ENCODE measurements at places on chromosomes 1 and 21.

DNA sequence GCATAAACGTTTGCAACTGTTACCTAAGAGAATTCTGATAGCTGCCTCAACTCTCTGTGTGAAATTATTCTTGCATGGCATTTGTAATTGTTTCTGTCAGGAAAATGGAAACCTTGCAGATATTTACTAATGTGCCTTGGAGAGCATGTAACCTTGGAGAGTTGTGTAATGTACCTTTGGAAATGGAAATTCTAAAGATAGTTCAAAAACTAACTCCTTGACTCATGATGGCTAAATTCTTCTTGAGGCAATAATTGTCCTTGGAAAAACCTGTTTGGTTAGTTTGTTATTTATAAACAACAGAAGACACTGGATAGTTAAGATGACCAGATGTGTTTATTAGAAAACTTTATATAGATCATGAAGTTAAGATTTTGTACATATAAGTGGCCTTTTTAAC is 1033.8 kb downstream of the PLA2G4A start:
- DNase-seq, result no peak

DNA sequence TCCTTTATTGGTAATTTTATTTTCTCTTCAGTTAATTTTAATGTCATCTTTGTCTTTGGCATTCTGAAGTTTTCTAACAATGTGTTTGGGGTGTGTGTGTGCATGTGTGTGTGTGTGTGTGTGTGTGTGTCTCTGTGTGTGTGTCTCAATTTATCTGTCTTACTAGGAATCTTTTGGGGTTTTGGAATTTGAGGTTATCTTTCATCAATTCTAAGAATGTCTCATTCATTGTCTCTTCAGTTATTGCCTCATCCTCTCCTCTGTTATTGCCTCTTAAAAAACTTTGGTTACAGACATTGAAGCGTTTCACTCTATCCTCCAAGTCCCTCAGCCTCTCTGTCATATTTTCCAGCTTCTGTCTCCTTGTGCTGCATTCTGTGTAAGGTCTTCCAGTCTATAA is 18.1 kb upstream of the SAMD13 start:
- DNase-seq, result no peak

- no peak for DNase-seq
These were observed 30.6 kb upstream of the ATG4C start for GRCh38 chr1:62753031-62753965.

DNA sequence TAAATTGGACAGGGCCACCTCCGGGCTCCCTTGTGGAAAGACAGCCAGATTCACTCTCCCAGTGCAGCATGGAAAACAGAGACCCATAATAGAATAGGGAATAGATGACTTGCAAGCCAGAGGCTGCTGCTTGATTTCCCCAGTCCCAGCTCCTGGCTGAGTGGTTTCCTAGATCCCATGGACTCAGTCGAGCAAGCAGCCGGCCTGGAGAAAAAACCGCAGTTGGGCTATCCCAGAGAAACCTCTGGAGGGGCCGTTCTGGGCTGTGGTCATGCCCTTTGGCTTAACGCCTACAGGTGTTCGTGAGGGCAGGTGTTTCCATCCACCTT is 61.7 kb downstream of the ELK4 start:
- DNase-seq, result no peak

GRCh38 chr21:46386734-46387088 is 62.8 kb downstream of the PCNT start:
- no peak for DNase-seq

DNA sequence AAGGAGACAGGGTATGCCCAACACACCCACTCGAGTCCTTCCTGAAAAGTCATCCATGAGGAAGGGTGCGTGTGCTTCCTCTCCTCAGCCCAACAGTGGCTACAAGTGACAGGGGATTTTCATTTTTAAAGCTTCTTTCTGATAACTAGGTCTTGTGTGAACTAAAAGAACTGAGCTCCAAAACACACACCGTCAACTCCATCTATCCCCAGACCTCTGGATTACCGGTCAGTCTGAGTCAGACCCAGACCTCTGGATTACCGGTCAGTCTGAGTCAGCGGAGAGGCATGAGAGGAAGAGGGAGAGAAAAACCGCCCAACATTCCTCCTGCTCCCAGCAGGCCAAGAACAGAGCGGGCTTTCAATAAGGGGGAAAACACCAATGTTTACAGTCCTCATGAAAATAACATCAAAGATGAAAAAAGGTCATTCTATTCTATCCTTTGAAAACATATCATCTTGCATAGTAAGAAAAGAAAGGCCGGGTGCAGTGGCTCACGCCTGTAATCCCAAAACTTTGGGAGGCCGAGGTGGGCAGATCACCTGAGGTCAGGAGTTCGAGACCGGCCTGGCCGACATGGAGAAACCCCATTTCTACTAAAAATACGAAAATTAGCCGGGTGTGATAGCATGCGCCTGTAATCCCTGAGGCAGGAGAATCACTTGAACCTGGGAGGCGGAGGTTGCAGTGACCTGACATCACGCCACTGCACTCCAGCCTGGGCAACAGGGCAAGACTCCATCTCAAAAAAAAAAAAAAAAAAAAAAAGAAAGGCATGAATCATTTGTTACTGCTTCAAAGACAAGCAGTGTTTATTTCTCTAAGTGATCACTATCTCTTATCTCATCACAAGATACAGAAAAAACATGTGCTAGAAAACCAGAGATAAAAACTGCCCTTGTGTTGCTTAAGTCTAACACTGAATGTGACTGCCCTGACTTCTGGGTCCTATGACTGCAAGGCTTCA is 3.4 kb downstream of the PTTG1IP start:
- no peak for DNase-seq

GRCh38 chr1:240070188-240070587 is 21.5 kb upstream of the FMN2 start:
- no peak for DNase-seq

- no peak for DNase-seq
These were observed 238.5 kb downstream of the LTN1 start for GRCh38 chr21:28754127-28754611.

- no peak for DNase-seq
These were observed 33.8 kb upstream of the ID3 start for GRCh38 chr1:23593042-23593521.

DNA sequence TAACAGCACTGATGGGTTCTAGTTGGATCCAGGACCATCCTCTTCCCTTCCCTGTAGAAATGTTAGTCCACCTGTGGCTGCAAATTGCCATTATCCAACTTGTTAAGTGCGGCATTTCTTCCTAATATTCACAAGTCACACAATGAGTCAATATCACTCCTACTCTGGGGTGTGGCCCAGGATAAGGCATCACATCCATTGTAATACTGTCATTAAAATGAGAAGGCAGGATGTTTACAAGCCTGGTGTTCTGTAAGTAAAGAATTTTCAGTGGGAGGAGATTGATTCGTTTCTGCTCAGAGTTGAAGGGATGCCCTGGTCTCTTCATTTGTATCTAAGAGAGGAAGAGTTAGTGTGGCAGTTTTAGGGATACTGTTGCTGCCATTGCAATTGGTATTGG is 18.1 kb upstream of the ARHGAP29 start:
- no peak for DNase-seq

DNA sequence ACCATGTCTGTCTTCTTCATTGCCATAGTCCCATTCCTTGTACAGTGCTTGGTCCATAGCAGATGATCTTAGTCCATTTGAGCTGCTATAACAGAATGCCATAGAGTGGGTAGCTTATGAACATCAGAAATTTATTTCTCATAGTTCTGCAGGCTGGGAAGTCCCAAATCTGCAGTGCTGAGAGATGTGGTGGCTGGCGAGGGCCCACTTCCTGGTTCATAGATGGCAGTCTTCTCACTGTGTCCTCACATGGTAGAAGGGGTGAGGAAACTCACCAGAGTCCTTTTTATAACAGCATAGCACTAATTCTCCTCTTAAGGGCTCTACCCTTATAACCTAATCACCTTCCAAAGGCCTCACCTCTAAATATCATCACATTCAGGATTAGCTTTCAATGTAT is 23.1 kb upstream of the RAP1A start:
- DNase-seq, result peak; percentile 60

- DNase-seq, result no peak
These were observed 15.1 kb downstream of the POU3F1 start for GRCh38 chr1:38031513-38031866.

GRCh38 chr1:2801046-2801445 is 447 bp downstream of the TTC34 start:
- no peak for DNase-seq

DNA sequence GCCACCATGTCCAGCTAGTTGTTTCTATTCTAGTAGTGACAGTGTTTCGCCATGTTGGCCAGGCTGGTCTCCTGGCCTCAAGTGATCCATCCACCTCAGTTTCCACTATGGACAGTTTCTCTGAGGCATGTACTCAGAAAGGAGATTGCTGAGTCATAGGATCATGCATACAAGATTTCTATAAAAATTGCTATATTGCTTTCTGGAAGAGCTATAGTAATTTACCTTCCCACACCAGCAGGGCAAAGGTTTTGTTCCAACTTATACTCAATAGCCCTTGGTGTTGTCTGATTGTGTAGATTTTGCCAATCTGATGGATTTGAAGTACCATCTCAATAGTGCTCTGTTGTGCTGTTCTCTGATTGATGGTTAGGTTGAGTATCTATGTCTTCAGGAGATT is 15.6 kb upstream of the ATP1A1 start:
- no peak for DNase-seq

- DNase-seq, result no peak
These were observed 256.1 kb upstream of the DPYD start for GRCh38 chr1:98176936-98177335.

DNA sequence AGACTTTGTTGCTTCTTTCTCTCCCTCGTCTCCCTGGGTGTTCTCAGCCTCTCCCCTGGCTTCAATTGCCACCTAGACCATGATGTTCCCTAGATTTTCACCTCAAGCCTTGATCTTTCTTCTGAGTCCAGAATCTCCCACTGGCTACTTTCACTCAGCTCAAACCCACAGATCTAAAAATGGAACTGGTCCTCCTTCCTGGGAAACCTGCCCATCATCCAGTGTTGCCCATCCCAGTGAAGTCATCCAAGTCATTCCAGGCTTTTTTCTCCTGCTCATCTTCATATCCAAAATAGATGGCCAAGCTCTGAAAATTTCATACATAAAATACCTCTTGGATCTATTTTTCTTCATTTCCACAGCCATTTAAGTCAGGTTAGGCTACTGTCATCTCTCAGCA is 347.4 kb downstream of the KCNH1 start:
- no peak for DNase-seq

GRCh38 chr1:36884801-36885200 is 149.5 kb downstream of the GRIK3 start:
- DNase-seq, result peak; percentile 0

DNA sequence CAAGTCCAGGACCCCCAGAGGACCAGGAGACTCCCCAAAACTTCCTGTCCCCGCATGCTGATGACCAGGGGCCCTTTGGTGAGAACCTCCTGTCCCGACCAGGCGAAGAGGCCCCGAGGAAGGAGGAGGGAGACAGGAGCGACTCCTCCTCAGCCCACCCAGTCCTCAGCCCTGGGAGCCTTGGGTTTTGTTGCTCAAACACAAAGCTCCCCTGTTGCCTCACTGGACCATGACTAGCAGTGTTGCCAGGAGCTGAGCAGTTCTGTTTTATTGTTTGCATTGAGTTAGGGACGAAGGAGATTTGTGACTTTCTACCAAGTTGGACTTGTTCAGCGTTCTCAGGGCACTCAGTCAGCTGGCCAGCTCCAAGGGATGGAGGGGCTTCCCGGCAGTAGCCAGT is 10.0 kb downstream of the UMODL1 start:
- no peak for DNase-seq

DNA sequence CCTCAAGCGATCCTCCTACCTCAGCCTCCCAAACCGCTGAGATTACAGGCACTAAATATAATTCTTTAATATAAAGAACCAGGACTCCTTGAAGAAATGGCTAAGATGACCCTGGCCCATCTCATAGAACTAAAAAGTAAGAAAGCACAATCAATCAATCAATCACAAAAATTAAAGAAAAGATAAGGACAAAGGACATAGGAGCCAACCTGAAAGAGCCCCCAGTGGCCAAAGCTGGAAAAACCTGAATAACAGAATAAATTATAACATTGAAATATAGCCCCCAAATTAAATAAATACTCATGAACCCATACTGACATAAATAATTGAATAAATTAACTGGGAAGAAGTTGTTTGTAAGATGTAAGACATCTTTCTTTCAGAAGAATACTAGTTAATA is 8.9 kb downstream of the NUP210L start:
- no peak for DNase-seq

GRCh38 chr1:13584876-13585611 is 1.4 kb downstream of the PDPN start:
- DNase-seq, result no peak

DNA sequence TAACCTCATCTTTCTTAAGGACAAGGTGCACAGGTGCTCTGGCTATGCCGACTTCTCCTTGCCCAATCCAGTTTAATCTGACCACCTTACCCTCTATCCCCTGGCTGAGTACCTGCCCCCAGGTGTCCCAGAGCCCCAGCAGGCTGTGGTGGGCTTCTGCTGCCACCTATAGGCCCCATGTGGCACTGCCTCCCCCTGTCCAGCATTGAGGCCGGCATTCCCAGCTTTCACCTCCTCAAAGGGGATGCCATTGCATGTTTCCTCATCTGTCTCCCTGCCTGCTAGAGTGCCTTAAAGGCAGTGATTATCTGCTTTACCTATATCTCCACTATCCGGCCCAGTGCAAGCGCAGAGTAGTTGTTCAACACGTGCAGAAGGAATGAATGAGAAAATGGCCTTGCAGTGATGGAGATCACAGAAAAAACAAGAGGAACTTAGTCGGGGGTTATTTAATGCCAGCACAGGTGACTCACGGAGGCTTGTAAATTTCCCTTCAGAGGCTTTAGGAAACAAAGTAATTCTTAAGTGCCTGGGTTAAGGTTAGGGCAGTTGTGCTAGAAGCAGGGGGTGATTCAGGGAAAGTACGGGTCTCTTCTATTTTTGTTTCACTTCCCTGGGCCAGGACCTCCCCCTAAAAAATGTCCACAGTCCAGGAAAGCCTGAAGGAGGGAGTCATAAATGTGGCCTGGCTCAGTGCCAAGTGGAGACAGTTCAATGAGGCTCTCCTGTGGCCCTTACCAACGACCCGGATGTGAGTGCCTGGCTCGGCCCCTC is 131.8 kb upstream of the NGF start:
- DNase-seq, result peak; percentile 17

DNA sequence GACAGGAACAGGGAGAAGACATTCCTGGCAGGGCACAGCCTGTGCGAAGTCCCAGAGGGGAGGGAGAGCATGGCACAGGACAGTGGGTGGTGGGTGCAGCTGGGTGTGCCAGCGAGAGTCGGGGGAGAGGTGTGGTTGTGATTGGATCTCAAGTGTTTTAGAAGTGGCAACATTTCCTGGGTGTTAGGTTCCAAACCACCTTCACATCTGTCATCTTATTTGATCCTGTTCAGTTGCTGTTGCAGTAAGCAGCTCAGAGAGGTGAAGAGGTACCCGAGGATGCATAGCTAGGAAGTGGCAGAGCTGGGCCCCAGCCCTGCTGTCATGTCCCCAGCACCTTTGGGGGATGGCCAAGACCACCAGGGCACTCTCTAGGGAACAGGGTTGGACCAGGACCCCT is 22.0 kb upstream of the DISP3 start:
- peak; percentile 13 for DNase-seq

- no peak for DNase-seq
These were observed 30.0 kb upstream of the HMCN1 start for GRCh38 chr1:185704181-185704580.

- peak; percentile 14 for DNase-seq
These were observed at the start of gene SHISA4 for GRCh38 chr1:201888282-201889089. Gene SHISA4 (plus strand): TSS chr1:201888898. CDS start chr1:201888995, 97 bp downstream.

Data from activated CD4-positive, alpha-beta T cell treated with anti-CD3 and anti-CD28 coated beads, Interleukin-2, amount 10 ng/mL, durations not matched to agents 7 days and 5 days (primary cell).